Activated naive CD4-positive, alpha-beta T cell treated with anti-CD3 and anti-CD28 coated beads for 36 hours (primary cell): ENCODE measurements at places on chromosomes 11 and 22.

DNA sequence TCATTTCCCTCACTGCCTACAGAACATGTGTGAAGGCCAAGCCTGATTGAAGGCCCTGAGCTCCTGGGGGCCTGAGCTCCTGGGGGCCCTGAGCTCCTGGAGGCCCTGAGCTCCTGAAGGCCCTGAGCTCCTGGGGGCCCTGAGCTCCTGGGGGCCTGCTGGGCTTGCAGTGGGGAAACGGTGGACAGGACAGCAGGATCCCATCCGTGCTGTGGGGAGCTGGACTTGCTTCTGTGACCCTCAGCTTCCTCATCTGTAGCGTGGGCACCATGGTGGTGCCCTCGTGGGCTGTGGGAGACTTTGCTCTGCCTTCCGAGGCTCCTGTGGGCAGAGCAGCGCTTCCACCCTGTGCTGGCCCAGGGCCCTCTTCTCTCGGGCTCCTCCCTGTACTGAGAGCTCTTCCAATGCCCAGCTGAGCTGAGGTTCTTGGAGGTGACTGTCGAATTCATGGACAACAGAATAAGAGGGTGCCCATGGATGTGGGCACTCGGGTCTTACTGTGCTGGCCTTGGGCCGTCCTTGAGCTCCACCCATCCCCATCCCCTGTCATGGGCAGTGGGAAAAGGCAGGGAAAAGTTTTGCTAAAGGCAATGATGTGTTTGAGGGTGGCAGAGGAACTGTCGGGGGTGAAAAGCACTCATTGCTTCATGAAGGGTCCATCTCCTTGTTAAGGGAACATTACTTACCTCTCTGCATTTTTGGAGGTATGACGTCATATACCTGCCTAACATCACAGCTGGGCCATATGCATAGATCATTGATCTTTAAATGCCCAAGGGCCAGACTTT, 786.7 kb downstream of the TBC1D22A start:
- no peak for DNase-seq

DNA sequence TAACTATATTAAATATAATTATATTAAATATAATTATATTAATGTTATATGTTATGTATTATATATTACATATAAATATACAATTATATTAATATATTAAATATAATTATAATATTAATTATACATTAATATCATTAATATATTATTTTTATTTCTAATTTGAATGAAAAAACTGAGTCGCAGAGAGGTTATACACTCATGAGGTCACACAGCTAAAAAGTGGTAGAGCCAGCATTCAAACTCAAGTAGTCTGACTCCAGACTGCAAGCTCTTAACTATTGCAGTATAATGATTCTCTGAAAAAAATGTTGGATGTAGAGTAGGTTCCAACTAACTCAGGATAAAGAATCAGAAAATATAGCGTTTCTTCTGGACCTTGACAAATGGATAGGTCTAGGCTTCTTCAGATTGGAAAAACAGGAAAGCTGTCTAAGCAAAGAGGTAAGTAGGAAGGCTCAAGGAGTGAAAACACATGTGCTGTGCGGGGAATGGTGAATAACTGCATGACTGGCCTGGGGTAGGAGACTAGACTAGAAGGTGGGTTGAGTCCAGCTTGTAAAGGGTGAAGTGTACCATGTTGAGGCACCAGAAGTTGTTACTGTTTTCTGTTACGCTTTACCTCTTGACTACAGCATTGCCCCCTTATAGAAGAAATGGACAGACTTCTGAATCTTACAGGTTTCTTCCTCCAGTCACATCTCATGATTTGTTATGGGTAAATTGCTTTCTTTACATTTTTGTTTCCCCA, 80.3 kb downstream of the TRIM44 start:
- no peak for DNase-seq

DNA sequence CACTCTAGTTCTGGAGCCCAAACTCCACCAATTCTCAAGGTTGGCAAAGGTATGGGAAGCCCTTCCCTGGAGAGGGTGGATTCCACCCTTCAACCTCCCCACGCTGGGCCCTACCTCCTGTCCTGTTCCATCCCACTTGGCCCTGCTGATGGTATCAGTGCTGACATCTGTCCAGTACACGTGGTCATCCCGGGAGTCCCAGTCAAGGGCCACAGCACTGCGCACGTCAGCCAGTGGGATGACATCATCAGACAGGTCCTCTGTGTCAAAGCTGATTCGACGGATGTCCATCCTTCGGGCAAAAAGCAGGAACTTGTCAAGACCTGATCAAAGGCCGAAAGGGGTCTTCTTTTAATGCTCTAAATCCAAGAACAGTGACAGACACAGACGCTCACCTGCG, 32.1 kb downstream of the LRP4 start:
- no peak for DNase-seq

GRCh38 chr22:20816559-20816958, 42.1 kb downstream of the PI4KA start:
- no peak for DNase-seq

DNA sequence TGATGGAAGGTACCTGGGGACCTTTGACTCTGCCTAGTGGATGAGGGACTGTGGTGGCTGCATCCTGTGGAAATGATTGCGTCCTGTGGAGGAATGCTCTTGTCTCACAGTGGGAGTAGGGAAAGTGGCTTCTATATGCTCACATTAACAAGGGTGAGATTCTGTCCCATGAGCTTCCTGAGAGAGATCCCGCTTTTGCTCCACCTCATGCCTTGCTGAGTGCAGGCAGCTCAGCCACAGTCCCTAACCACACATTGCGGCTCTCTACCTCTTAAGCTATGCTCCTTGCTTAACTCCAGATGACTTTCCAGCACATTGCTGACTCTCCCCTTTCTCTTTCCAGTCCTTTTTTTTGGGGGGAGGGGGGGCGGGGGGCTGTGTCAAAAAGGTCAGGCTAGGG, 45.0 kb downstream of the TEAD1 start:
- no peak for DNase-seq

- DNase-seq = no peak
Observed at GRCh38 chr11:120539667-120540369, 28.3 kb downstream of the GRIK4 start.

GRCh38 chr11:33778675-33779074, 4.4 kb upstream of the FBXO3 start:
- DNase-seq = no peak

GRCh38 chr22:44860311-44860710, 107.9 kb downstream of the ARHGAP8 start:
- DNase-seq = no peak

GRCh38 chr22:39724390-39724789, 153.8 kb downstream of the CACNA1I start:
- no peak for DNase-seq

DNA sequence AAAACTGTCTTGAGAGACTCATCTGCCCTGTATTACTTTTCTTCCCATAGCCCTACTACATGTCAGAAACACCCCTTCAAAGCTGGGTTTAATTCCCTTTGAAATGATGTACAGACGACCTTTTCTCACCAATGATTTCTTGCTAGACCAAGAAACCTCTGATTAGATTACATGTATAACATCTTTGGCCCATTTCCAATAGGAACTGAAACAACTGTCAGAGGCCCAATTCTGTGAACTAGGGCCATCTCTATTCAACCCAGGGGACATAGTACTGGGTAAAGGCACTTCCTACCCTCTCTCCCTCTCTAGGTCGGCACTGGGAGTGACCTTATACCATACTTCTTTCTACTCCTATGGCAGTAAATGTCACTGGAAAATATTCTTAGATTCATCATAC, 19.4 kb downstream of the NPAT start:
- no peak for DNase-seq

- DNase-seq = no peak
Observed at GRCh38 chr22:28001171-28001835, 82.2 kb upstream of the PITPNB start.

DNA sequence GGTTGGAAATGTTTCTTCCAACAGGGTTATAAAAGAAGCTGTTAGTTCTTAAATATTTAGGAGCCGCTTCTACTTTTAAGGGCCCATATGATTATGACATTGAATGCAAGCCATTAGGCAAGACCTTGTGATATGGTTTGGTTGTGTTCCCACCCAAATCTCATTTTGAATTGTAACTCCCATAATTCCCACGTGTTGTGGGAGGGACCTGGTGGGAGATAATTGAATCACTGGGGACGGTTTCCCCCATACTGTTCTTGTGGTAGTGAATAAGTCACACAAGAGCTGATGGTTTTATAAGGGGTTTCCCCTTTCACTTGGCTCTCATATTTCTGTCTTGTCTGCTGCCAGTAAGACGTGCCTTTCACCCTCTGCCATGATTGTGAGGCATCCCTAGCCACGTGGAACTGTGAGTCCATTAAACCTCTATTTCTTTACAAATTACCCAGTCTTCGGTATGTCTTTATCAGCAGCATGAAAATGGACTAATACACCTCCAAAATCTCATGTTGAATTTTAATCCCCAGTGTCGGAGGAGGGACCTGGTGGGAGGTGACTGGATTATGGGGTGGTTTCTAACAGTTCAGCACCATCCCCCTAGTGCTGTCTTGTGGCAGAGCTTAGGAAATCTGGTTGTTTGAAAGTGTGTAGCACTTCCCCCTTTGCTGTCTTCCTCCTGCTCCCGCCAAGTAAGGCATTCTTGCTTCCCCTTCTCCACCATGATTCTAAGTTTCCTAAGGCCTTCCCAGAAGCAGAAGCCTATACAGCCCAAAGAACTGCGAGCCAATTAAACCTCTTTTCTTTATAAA, 4.3 kb downstream of the CD59 start:
- DNase-seq = peak; percentile 65

GRCh38 chr11:87299041-87299481, 261.3 kb downstream of the TMEM135 start:
- DNase-seq = no peak

- DNase-seq = peak; percentile 98
Observed at GRCh38 chr22:36365020-36365411, 22.8 kb downstream of the MYH9 start.

DNA sequence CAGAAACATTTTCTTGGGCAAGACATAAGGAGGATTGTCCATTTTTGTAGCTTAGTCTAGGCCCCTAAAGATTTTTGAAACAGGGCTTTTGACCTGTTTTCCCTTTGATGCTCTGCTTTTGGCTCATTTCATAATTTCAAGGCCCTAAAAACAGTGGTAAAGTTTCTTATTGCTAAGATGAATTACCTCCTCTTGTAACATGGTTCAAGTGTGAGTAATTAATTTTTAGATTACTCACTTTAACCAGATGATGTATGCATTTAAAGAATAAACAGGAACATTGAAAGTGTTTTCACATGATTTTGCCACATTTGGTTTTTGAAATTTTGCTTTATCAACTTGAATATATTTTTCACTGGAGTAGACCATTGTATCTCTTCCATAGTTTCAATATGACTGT, 1.2 kb downstream of the RAG2 start:
- DNase-seq = no peak

GRCh38 chr11:95065336-95065735, 1.4 kb upstream of the SRSF8 start:
- DNase-seq = no peak

DNA sequence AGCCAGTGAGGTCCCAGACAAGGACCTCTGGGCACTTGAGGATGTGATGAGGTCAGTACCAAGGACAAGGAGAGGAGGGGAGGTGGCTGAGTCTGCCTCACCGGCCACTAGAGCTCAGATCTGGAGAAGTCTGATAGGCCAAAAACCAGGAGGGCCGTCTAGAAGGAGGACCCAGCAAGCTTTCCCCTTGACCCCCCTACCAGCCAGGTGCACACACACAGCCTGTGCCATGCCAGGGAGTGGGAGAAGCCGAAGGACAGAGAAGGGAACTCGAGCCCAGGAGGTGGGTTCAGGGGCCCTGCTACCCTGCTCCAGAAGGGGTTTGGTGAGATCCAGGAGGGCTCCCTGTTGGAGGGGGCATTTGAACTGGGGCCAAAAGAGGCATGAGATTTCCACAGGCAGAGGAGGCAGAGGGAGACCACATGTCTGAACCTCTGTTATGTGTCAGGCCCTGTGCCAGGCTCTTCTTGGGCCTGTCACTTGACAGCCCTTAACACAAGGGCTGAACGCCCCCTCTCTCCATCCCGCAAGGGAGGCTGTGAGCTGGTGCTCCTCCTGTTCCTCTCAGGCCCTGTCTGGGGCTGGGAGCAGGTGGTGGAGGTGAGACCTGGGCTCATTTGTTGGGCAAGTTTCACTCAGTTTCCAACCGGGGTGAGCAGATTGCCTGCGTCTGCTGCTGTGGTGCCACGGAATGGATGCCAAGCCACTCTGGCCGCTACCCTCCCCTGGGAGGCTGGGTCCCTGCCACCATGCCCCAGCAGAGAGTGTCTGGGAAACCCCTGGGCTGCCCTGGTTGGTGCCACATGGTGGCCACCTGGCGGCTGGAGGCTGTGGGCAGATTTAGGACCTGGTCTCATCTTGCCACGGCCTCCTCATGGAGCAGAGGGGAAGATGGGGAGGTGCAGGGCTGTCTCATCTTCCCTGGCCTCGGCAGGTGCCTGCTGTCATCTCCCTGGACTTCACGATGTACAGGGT, 65.2 kb downstream of the MPPED1 start:
- DNase-seq = no peak

DNA sequence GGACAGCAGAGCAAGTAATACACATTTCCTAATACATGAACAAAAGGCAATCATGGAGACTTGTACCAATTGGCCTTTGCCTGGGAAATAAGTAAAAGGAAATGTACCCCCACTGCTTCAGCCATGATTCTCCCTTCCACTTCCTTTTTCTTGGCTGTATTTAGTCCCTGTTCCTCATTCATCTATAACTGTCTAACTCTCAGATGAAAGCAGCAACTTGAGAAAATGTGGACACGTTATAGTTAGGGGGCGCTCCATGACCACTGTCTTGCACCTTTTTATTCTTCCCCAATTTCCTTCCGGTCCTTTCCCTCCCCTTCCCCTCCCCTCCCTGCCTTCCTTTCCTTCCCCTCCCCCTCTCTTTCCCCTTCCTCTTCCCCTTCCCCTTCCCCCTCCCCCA, 61.3 kb upstream of the BARX2 start:
- no peak for DNase-seq

GRCh38 chr11:77503006-77503405, 29.1 kb upstream of the PAK1 start:
- no peak for DNase-seq

- DNase-seq = no peak
Observed at GRCh38 chr11:33094157-33094556, 54.8 kb downstream of the TCP11L1 start.

GRCh38 chr22:30704978-30705377, 10.3 kb downstream of the OSBP2 start:
- no peak for DNase-seq

GRCh38 chr22:46918197-46918596, 155.7 kb downstream of the TBC1D22A start:
- no peak for DNase-seq

DNA sequence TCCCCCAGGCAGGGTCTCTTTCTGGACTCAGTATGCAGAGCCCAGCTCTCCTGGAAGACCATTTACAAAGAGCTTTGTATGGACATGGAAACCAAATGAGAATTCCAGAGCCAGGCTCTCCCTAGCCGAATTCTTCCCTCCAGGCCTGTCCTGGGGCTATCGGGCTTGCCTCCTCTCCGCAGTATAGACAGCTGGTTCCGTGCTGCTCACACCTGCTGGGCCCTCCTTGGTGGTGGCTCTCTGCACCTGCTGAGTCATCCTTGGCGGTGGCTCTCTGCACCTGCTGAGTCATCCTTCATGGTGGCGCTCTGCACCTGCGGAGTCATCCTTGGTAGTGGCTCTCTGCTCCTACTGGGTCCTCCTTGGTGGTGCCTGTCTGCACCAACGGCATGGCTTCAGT, 743.5 kb downstream of the BRD1 start:
- no peak for DNase-seq

- DNase-seq = no peak
Observed at GRCh38 chr11:1828542-1828941, 6.2 kb upstream of the SYT8 start.
